ENCODE measurements at places on chromosomes 11 and 22.
A peak's percentile ranks its signal among the peaks of the same experiment; 100 is the strongest.

GRCh38 chr11:77779935-77780334 lies 40.6 kb downstream of the RSF1 start:
- peak; percentile 45 for DNase-seq

- DNase-seq: no peak
Measured at GRCh38 chr22:29469755-29470154, 10.3 kb upstream of the NEFH start.

DNA sequence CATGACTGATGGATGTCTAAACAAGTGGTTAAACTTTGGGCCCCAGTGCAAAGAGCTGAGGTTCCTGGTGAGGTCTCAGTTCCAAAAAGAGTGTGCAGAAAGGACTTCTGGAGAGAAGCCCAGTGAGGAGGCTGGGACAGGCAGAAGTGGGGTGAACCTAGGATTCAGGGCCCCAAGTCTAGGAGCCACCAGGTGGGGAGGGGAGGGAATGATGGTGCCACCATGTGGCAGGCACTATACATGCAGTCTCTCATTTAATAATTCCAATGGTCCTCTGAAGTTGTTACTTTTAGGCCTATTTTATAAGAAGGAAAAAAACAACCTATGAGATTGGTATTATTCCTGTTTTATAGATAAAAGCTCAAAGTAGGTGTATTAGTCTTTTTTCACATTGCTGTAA lies 102.0 kb downstream of the INSC start:
- DNase-seq: peak; percentile 60

- no peak for DNase-seq
Measured at GRCh38 chr11:26943636-26944035, 50.3 kb upstream of the FIBIN start.

GRCh38 chr11:78860720-78861422 lies 286.2 kb upstream of the NARS2 start:
- peak; percentile 43 for DNase-seq

All from iPS-NIHi11 (cell line).